ENCODE measurements at places on chromosomes 5 and 9. TPM values are rescaled to one million over a fixed set of nuclear protein-coding genes. Genes with fewer than 3 reads are reported as not detected.

- DNase-seq = no peak
Measured at GRCh38 chr9:1458503-1458902, 408.3 kb downstream of the DMRT2 start.

- DNase-seq = no peak
Measured at GRCh38 chr9:129637102-129637501, 4.8 kb downstream of the ASB6 start.

DNA sequence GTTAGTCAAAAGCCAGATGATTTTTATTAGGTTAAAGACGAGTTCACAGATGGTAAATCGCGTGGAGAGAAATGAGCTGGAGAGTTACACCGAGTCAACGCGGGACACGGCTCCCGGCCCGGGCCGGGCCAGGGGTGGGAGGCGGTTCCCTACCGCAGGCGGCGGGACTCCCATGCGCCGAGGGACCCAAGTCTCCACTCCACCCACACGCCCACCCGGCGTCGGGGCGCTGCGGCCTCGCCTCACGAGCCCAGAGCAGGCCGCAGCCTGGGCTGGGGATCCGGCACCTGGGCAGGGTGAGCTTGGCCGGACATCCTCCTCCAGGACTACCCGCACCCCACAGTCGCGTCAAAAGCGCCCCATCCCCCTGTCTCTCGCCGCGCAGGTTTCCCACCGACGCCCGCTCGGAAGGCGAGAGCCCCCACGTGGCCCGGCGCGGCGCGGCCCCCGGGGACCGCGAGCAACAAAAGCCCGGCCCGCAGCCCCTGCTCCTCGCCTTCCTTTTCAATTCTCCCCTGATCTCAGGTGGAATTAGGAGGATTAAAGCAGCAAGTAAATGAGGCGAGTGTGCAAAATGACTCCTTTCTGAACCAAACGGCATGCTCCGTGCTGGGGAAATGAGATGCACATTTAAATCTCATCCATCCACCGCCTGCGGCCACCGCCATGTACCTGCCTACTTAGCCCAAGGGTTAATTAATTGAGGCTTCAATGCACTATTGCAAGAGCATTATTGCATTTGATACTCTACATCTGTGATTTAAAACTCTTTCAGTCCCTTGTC is 196.5 kb upstream of the TBCA start:
- DNase-seq = peak; percentile 23

- DNase-seq = no peak
Measured at GRCh38 chr5:150227606-150228273, 37.9 kb downstream of the SLC6A7 start.

GRCh38 chr9:131951905-131952304 is 127.8 kb downstream of the MED27 start:
- DNase-seq = no peak

DNA sequence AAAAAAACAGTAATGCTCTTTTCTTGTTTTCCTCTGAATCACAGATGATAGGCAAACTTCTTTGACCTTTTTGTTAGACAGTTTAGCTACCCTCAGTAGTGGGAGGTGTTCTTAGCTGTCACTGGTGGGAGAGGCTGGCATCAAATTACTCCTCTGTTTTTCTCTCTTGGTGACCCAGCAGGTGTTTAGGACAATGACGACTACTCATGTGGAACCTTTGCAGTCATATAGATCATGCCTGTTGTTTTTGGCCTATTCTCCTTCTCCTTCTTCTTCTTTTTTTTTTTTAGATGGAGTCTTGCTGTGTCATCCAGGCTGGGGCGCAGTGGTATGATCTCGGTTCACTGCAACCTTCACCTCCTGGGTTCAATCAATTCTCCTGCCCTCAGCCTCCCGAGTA is 15.4 kb upstream of the NPR2 start:
- peak; percentile 8 for DNase-seq

DNA sequence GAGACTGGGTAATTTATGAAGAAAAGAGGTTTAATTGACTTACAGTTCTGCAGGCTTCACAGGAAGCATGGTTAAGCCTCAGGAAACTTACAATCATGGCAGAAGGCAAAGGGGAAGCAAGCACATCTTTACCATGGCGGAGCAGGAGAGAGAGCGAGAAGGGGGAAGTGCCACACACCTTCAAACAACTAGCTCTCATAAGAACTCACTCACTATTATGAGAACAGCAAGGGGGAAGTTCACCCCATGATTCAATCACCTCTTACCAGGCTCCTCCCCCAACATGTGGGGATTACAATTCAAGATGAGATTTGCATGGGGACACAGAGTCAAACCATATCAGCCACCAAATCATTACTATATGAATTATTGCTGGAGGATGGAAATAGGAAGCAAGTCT is 30.3 kb upstream of the STX17 start:
- no peak for DNase-seq

GRCh38 chr5:62333250-62333794 is 27.3 kb downstream of the KIF2A start:
- no peak for DNase-seq

GRCh38 chr5:23411200-23411599 is 96.2 kb upstream of the PRDM9 start:
- no peak for DNase-seq

GRCh38 chr9:108099854-108100253 is 610.3 kb upstream of the KLF4 start:
- peak; percentile 38 for DNase-seq

DNA sequence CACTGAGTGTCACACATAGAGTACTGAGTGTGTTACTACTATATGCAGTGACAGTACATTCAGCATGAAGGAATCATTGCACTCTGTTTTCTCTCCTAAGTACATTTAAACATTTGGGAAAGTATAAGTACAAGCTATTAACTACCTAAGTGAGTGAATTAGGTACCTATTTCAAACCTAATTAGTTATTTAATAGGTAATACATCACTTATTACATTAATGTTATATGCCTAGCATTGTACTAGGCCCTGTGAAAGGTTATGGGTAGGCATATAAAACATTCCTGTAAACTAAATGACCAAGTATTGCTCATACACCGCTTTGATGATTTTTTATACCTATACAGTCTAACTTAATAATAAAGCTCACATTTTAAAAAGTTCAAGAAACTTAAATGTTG is 25.7 kb upstream of the PPP3R2 start:
- DNase-seq = no peak

- DNase-seq = no peak
Measured at GRCh38 chr5:137142346-137142745, 356.8 kb downstream of the SPOCK1 start.

- DNase-seq = no peak
Measured at GRCh38 chr5:108528655-108529054, 146.8 kb upstream of the FBXL17 start.

- DNase-seq = peak; percentile 9
Measured at GRCh38 chr5:394671-395155, 48.3 kb upstream of the EXOC3 start.

GRCh38 chr5:110884005-110884404 is 145.2 kb downstream of the SLC25A46 start:
- no peak for DNase-seq

DNA sequence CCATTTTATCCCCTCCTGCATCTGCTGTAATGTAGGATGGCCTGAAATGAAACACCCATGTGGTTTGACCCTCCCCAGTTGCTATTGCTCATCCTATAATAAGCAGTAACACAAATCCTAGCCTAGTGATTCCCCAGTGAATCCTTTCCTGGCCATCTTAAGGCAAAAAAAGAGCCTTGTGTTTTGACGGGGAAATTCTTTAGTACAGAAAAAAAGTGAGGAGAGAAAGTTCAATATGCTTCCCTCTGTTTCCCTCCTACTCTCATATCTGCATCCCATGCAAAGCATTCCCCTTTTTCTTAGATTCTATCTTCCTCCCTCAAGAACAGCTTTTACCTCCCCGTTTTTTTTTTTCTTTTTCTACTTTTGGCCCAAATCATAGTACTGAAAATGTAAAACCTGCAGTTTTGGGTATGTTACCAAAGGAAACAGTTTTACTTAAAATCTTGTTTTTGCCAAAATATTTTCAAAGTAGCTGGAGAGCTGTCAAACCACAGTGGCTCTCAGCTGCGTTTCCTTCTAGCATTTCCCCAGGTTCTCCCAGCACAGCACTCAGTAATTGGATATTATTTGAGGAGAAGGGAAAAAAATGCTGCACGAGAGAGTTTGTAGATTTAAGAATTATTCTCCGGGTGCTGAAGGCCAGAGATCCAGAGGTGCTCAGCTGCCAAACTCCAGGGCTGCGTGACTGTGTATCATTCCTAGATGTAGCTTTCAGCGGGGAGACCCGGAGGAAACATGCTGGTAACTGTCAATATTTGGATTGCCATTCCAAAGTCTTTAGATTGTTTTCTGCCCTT is 321.4 kb downstream of the NPR3 start:
- no peak for DNase-seq

DNA sequence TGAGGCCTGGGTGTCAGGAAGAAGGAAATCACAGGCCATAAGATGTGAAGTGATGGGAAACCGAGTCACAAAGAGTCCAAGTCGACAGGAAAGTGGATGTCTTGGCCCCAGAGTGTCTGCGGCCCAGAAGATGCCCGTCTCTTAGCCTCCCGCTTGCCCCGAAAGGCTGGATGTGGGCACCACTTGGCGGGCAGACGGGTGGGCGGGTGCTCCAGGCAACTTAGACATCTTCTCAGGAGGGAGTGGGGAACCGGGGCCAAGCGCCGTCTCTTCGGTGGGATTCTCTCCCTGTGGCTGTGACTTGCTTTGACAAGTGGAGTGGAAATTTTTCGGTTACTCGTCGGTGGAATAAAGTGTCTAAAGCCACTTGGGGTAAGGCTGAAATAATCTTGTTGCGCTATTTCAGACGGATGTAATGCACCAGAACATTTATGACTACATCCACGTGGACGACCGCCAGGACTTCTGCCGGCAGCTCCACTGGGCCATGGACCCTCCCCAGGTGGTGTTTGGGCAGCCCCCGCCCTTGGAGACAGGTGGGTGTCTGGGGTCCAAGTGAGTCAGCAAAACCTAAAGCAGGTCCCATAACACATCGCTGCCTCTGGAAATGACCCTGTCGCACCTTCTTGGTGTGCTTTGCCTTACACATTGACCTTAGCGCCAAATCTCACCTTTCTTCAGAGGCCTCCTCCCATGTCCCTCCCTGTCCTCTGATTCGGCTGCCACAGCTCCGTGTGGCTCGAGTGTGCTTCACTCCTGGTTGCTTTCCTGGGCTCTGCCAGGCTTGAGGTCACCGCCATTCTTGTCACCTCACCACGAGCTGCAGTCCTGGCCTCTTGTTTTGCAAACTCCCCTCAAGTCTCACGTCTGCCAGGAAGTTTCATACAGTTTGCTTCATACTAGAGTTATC is 20.4 kb upstream of the EXOC3 start:
- no peak for DNase-seq

DNA sequence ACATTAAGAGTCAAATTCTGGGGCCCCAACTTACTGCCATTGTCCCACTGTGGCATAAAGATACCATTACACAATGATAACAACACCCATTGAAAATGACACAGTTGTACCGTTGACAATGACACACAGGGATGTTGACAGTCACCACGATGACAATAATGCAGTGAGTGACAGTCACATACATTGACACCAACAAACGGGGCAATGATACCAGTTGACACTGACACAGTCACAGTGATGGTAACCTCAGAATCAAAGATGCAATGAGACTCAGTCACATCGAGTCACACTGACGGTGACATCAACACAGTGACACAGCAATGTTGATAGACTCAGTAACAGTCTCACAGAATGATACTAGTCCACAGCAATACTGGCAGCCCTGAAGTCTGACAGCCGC is 16.9 kb downstream of the CNTFR start:
- DNase-seq = no peak

- DNase-seq = no peak
Measured at GRCh38 chr9:4298255-4299004, 1.4 kb downstream of the GLIS3 start.

DNA sequence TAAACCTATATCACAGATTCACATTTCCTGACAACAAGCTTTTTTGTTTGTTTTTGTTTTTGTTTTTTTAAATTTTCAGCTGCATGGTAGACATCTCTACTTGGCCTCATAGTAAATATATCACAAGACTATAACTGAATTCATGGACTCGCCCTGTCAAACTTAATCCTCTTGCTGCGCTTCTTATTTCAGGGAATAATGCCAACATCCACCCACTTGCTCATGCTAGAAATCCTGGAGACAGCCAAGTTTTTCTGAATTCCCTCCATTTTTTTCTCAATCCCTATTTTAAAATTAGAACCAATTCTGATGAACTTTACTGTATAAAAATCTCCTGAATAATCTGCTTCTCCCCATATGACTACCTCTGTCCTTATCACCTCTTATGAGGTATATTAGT is 283.6 kb upstream of the RPS23 start:
- no peak for DNase-seq

- no peak for DNase-seq
Measured at GRCh38 chr9:100211476-100211875, 112.4 kb downstream of the INVS start.

DNA sequence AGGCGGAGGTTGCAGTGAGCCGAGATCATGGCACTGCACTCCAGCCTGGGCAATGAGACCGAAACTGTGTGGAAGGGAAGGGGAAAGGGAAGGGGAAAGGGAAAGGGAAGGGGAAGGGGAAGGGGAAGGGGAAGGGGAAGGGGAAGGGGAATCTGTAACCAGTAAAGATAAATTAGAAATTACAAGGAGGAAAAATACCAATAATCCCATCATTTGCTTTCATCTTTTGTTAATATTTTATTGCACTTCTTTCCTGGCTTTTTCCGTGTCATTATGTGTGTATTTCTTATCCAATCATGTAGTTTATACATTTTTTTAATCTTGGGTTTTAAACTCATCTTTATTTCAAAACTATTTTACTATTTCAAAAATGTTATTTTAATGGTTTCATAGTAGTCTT is 29.6 kb upstream of the MRPS30 start:
- DNase-seq = no peak

KIF27 gene
- total RNA-seq = 0.98 TPM

ACOT12 gene
- total RNA-seq = not detected

NEURL1B gene
- 0.04 TPM for total RNA-seq

GFPT2 gene
- 0.09 TPM for total RNA-seq

TAF11L5 gene
- not detected for total RNA-seq

SELENOP gene
- total RNA-seq = 6.0 TPM

LIFR gene
- total RNA-seq = 3.7 TPM

EQTN gene
- not detected for total RNA-seq

SLC36A3 gene
- total RNA-seq = not detected

FAM153A gene
- total RNA-seq = not detected

OR4F3 gene
- 0.34 TPM for total RNA-seq

CETN3 gene
- 42.8 TPM for total RNA-seq

TMCO6 gene
- 23.5 TPM for total RNA-seq

HAVCR1 gene
- total RNA-seq = not detected

CRB2 gene
- total RNA-seq = 1.2 TPM
